ENCODE measurements at places on chromosomes 12 and 14. TPM values are rescaled to one million over a fixed set of nuclear protein-coding genes. Genes with fewer than 3 reads are reported as not detected.

The GPD1 gene
- total RNA-seq: 0.20 TPM

The KLRK1 gene
- total RNA-seq: 2.1 TPM

The ZDHHC22 gene
- not detected for total RNA-seq

The LALBA gene
- total RNA-seq: not detected

The LRP1-AS gene
- total RNA-seq: not detected

The RNFT2 gene
- 4.3 TPM for total RNA-seq

The ANKRD33 gene
- total RNA-seq: not detected

The KRT82 gene
- total RNA-seq: not detected

The ACTN1 gene
- total RNA-seq: 184 TPM

The ARG2 gene
- total RNA-seq: 1.4 TPM

The VWF gene
- total RNA-seq: 115 TPM

The FITM1 gene
- 1.2 TPM for total RNA-seq

The SELPLG gene
- total RNA-seq: 4.3 TPM

The SRGAP1 gene
- 15.2 TPM for total RNA-seq

The MUCL1 gene
- total RNA-seq: not detected

The TMEM119 gene
- total RNA-seq: 1.7 TPM

The POTEG gene
- total RNA-seq: not detected

DNA sequence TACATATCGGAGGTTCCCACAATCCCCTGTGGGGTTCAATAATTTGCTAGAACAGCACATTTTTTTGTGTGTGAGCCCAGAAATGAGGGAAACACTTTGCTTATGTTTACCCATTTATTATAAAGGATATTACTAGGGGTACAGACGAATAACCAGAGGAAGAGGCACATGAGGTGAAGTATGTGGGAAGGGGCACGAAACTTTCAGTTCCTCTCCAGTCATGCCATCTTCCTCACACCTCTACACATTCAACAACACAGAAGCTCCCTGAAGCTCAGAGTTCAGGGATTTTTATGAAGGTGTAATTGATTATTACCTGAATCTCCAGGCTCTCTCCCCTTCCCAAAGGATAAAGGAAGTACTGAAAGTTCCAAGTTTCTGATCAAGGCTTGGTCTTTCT is 30.2 kb upstream of the DYRK2 start:
- DNase-seq: no peak

DNA sequence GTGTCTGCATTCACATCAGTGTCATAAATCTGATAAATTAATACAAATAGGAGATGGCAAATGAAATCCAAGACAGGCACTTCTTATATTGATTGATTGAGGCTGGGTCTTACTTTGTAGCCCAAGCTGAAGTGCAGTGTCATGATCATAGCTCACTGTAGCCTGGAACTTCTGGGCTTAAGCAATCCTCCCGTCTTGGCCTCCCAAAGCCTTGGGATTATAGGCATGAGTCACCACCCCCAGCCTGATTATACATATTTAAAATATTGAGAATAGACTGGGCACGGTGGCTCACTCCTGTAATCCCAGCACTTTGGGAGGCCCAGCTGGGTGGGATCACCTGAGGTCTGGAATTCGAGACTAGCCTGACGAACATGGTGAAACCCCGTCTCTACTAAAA is 51.3 kb downstream of the MARK3 start:
- DNase-seq: no peak

GRCh38 chr14:22622255-22622654 is 21.9 kb downstream of the OR6J1 start:
- no peak for DNase-seq

GRCh38 chr14:105843444-105844046 is 317.2 kb downstream of the TMEM121 start:
- no peak for DNase-seq

- DNase-seq: peak; percentile 49
Measured at GRCh38 chr14:36661506-36662257, at the start of gene PAX9. TSS of gene PAX9 (plus strand) at chr14:36661860. CDS start at chr14:36662090, 230 bp downstream.

DNA sequence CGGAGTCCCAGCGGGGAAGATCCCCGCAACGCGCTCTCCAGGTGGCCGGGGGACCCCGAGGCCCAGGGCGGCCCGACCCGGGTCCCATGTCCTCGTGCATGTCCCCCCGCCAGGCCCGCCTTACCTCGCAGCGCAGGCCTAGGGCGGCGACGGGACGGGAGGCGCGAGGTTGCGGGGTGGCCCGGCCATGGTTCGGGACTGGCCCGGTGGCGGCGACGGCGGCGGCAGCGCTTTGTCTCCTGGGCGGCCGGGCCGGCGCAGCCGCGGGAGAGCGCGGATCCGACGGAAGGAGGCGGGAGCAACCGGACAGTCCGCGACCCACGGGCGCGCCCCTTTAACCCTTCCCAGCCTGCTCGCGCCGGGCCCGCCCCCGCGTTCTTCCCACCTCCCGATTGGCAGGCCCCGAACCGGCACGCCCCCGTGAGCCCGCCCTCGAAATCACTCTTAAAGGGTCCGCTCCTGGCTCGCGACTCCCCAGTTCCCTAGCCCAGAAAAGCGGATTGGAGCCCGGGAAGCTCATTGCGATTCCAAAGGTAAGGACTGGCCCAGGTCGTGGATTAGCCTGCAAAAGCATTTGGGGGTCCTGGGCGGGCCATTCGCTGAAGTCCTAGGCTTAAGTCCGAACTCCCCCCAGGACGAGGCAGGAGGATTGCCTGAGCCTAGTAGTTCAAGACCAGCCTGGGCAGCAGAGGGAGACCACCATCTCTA is at the start of gene PHETA1:
PHETA1 (minus strand) TSS at position 308 of the 708 bp plus-strand sequence. CDS start 5,668 bp downstream, outside the sequence.
- peak; percentile 95 for DNase-seq

- DNase-seq: no peak
Measured at GRCh38 chr12:93323625-93324329, 53.9 kb upstream of the NUDT4 start.

- DNase-seq: no peak
Measured at GRCh38 chr12:94644141-94644979, 6.0 kb downstream of the TMCC3 start.

DNA sequence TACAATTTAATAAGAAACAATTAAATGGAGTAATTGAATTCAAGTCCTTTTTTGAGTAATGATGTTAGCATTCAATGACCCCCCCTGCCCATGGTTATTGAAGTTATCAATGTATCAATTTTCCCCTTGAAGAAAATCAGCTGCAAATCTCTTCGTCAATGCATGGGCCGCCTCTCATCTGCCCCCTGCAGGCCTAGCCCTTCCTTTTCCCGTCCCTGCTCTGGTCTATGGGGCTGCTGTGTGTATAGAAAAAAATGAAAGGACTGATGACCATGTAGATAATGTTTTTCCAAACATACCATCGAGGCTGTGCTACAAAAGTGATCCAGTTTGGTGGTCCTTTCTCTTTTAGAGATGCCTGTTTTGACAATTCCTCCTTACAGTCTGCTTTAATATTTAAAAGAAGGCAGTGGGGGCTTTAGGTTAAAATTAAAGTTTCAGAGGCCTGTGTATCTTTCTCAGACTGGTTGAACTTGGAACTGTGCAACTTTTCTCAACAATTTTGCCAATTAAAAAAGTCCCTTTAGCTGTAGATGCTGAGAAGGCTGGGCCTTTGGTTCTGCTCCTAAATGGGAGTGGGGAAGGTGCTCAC is 98.4 kb downstream of the APAF1 start:
- no peak for DNase-seq

DNA sequence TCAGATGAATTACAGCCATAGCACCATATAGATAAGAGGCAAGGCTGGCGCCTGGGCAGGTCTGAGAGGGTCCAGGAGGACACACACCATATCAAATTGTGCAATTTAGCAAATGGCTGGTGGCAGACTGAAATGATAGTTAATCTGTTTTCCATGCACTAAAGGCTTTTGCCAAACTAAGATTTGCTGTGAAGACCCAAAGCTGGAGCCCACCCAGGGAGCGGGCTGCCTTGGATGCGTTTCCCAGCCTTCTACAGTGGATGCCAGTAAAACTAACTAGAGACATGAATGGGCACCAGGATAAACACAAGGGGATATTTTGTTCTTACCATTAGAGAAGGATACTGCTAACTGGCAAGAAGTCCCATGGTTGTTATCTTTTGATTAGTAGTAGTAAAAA is 475.1 kb downstream of the DPF3 start:
- no peak for DNase-seq

DNA sequence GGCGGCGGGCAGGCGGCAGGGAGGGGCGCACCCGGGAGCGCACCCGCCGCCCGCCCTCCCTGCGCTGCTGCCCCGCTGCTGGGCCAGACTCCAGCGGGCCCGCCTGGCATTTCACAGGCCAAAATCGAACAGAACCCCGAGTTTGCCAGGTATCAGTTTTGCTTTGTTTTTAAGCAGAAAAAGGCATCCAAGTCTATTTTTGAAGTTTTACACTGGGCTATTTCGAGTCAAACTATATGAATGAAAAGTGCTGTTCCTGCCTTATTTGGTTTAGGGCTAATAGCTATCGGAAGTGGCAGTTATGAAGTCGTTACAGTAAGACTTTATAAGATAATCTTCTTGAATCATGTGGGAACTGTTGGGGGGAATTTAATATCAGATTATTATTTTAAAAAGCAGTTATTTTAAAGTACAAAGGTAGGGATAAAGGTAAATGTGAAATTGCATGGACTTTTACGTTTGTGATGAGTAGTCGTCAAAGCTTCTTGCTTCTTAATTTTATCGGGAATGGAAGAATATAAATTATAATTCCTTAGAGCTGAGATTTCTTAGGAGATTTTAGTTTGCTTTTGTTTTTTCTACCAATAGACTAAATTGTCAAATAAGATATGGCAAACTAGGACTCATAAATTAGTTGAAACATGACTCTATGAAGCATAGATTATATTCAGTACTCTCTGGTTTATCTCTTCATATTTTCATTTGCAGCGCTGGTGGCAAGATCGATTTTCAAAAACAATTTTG is 1.1 kb downstream of the MSRB3 start:
- DNase-seq: no peak

GRCh38 chr12:19760611-19761010 is 321.3 kb downstream of the AEBP2 start:
- DNase-seq: no peak

- no peak for DNase-seq
Measured at GRCh38 chr12:93137656-93138612, 208.8 kb upstream of the EEA1 start.

GRCh38 chr14:31945074-31945613 is 132.0 kb upstream of the ARHGAP5 start:
- DNase-seq: no peak

DNA sequence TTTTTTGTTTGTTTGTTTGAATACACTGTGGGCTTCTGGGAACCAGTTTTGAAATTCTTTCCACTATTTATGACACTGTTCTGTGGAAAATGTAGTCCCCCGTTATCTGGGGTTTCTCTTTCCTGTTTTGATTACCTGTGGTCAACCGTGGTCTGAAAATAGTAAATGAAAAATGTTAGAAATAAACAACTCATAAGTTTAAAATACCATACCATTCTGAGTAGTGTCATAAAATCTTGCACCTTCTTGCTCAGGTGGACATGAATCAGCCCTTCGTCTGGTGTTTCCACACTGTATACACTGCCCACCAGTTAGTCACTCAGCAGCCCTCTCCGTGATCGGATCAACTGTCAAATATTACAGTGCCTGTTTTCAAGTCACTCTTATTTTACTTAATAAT is 5.1 kb upstream of the PAPOLA start:
- no peak for DNase-seq

GRCh38 chr12:87320724-87321123 is 708.5 kb downstream of the C12orf50 start:
- no peak for DNase-seq

- no peak for DNase-seq
Measured at GRCh38 chr14:76976240-76977005, 52.1 kb downstream of the IRF2BPL start.

DNA sequence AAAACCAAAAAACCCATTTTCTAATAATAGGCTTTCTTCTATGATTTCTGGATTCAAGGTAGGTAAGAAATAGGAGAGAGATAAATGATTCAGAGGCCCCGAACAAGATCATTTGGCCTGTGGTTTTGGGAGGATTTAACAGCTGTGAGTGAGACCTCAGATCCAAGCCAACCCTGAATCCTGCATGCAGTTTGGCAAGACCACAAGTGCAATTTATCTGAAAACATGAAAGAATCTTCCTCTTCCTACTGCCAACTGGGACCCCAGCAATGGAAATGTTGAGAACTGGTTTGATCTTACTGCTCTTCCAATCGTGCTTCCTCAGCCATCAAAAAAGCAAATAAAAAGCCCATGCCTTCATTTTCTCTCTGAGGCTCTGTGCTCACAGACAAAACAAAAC is 519.7 kb upstream of the TBX3 start:
- DNase-seq: no peak

DNA sequence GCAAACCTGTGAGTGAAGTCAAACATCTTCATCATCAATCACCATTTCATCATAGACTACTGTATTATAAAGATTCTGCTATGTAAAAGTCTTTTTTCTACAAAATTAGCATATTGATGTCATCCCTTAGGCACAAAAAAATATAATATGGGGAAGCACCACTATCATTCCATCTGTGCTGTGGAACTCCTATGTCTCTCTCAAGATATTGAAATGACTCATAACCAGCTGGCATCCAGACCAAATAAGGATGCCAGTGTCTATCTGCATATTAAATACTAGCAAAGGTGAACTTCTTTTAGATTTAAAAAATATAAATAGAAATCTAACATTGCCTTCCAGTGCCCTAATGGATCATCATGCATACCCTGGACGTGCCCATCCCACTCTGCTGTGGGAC is 17.9 kb upstream of the DCAF5 start:
- DNase-seq: no peak

DNA sequence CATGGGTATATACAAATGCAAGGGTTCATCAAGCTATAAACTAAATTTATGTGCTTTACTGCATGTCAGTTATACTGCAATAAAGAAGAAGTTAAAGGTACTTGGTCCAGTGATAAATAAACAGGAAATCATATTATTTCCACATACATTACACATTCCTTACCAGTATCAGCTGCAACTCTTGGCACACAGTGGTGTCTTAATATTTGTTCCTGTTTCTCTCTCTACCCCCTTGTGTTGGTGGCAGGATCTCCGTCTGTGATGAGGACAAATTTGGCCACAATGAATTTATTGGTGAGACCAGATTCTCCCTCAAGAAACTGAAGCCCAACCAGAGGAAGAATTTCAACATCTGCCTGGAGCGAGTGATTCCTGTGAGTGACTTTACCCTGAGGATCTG is 19.2 kb upstream of the OAS1 start:
- no peak for DNase-seq

DNA sequence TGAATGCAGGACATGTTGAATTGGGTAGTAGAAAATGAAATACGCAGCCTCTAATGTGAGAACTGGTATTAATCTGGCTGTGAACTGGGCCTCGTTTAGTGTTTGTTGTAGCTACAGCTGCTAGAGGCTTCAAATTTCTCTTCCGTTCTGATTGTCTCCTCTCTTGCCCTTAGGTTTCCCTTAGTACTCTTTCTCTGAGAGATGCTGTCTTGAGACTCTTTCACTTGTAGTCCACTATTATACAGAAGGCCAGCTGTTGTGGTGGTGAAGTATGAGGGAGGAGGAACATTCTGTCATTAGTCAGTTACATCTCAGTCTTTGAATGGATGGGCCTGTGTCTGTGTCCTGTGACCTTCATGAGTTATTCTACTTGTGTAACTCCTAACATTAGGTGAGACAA is 322.0 kb downstream of the TMTC2 start:
- DNase-seq: no peak

DNA sequence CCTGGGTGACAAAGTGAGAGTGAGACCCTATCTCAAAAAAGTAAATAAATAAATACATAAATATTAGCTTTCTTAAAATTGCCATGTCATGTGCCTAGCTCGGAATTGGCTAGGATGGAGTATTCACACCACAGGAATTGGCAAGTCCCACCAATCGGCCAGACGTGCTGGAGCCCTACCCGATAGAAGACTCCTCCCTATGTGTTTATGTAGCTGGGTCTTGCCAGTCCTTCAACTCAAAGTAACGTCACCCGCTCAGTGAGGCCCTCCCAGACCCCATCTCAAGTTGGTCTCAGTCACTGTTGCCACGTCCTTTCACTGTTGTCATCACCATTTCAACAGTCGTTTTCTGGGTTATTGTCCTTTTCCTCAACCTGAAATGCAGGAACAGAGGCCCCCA is 20.2 kb downstream of the VRTN start:
- DNase-seq: no peak
